ENCODE measurements at places on chromosomes 13 and 19. TPM values are rescaled to one million over a fixed set of nuclear protein-coding genes. Genes with fewer than 3 reads are reported as not detected.

FBXO17 gene
- 10.8 TPM for total RNA-seq

SIGLEC5 gene
- not detected for total RNA-seq

ZNF99 gene
- total RNA-seq = not detected

BEST2 gene
- not detected for total RNA-seq

SYT5 gene
- under 0.01 TPM for total RNA-seq

TRAPPC6A gene
- total RNA-seq = 3.1 TPM

PRTN3 gene
- not detected for total RNA-seq

MAMSTR gene
- total RNA-seq = 0.18 TPM

ZNF560 gene
- total RNA-seq = 0.90 TPM

OPA3 gene
- total RNA-seq = 3.9 TPM

CABP5 gene
- not detected for total RNA-seq

ZNF132 gene
- total RNA-seq = 8.9 TPM

NEK5 gene
- total RNA-seq = not detected

IL12RB1 gene
- not detected for total RNA-seq

PCDH17 gene
- not detected for total RNA-seq

KCNC3 gene
- total RNA-seq = not detected

DMKN gene
- total RNA-seq = 0.36 TPM

Measured in IMR-90 (cell line).